Left ventricle myocardium inferior (tissue), 1 donor: ENCODE measurements at places on chromosomes 3 and 15. TPM values are rescaled to one million over a fixed set of nuclear protein-coding genes. Genes with fewer than 3 reads are reported as not detected.

DNA sequence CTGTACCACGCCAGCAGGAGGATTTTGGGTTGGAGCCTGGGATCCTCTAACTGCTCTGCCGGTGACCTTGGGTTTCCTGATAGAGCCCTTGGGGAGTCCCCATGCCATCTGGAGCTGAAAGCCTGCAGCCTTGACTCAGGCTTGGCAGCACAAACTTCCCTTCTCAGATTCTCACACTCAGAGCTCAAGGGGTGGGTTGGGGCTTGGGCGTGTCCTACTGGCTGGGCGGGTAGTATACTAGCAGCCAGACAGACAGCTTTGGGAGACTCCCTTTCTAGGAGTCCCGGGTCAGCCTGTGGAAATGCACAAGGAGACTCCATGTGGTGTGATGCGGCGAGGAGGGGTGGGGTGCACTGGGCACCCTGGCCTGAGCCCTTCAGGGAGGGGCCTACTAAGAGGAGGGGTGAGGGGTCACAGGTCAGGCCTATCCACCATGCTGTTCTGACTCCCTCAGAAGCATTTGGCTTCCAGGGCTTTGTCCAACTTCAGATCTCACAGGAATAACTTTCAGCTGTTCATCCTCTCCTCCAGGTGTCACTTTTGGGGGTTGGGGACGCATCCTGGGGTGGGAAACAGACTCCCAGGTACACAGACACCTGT, 21.6 kb upstream of the PLXNA1 start:
- H3K4me1 ChIP-seq, result peaks cover 25% of the 10 kb centered on the region
- H3K36me3 ChIP-seq, result no peaks in the 10 kb centered on the region
- no peaks in the 10 kb centered on the region for H3K27me3 ChIP-seq
- no peak overlapping the region for H3K4me3 ChIP-seq
- H3K27ac ChIP-seq, result peak overlapping the region; percentile 79

The CLDN18 gene
- total RNA-seq, result not detected

The COLQ gene
- total RNA-seq, result 14.9 TPM

- no peaks in the 10 kb centered on the region for H3K27me3 ChIP-seq
- H3K4me3 ChIP-seq, result no peak overlapping the region
- no peak overlapping the region for H3K27ac ChIP-seq
- H3K4me1 ChIP-seq, result peaks cover 2% of the 10 kb centered on the region
Measured at GRCh38 chr3:126872701-126873342, 110.1 kb upstream of the PLXNA1 start.

- no peaks in the 10 kb centered on the region for H3K36me3 ChIP-seq
- no peak for DNase-seq
- no peaks in the 10 kb centered on the region for H3K4me1 ChIP-seq
Measured at GRCh38 chr3:5485427-5485826, 297.9 kb downstream of the EDEM1 start.

DNA sequence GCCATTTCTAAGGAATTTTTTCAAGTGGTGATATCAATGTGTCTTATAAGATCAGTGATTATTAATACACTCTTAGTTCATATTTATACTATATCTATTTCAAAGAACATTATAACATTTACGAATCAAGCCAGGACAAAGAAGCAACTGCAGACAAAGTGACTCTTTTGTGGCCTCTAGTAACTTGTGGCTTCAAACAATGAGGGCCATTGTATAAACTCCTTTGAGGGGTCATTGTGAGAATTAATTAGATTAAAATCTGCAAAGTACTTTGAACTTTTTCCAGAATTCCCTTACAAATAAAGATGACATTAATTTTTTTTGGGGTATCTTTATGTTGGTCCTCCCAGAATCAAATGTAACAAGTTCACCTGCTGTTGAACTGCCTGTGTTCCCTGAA, 12.3 kb upstream of the SLC30A4 start:
- H3K27me3 ChIP-seq, result no peaks in the 10 kb centered on the region
- H3K27ac ChIP-seq, result no peak overlapping the region
- no peaks in the 10 kb centered on the region for H3K36me3 ChIP-seq
- H3K4me1 ChIP-seq, result no peaks in the 10 kb centered on the region
- H3K4me3 ChIP-seq, result no peak overlapping the region

- no peak overlapping the region for H3K27ac ChIP-seq
- H3K4me3 ChIP-seq, result no peak overlapping the region
- no peaks in the 10 kb centered on the region for H3K4me1 ChIP-seq
- no peaks in the 10 kb centered on the region for H3K27me3 ChIP-seq
- no peak for DNase-seq
Measured at GRCh38 chr3:56593455-56594158, 36.6 kb downstream of the CCDC66 start.
